ENCODE measurements at places on chromosomes 1 and 21.

- DNase-seq = no peak
Measured at GRCh38 chr1:94063379-94063778, 57.6 kb downstream of the ABCA4 start.

DNA sequence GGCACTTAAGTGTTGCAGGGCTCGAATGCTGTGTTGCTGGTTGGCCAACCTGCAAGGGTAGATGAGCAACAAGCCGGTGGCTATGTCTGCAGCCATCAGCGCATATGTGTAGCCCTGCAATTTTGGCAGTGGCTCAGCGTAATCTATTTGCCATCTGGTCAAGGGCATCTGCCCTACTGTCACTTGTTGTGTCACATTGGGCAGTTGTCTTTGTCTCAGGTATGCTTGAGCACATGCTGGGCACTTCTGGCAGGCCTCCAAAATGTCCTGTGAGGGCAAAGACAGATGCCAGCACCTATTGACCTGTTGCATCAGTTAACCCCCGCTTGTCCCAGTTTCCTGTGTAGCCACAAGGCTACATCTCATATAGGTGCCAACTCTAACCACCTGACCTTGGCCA is 111.8 kb downstream of the GDAP2 start:
- no peak for DNase-seq

GRCh38 chr1:205590457-205590768 is 41.4 kb downstream of the ELK4 start:
- DNase-seq = no peak

GRCh38 chr1:233584931-233585330 is 29.0 kb upstream of the KCNK1 start:
- DNase-seq = no peak

Measured in GM12878 (cell line).